ENCODE measurements at places on chromosomes 1 and 21.

DNA sequence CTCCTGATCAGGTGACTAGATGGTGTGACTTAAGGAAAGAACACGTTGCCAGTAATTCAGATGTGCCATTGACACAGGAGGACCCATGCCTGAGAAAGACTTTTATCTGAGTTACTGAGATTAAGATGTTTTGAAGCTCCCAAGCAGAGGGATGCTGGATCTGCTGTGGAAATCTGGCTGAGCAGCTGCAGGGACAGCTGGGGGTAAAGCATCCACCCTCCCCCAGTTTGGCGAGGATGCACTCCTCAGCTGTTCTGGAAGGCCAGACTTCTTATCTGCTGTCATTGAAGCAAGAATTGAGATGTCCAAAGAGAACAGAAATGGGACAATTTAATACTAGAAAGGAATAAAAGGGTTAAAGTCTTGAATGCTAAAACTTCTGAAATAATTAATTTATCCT lies 25.7 kb downstream of the TTC3 start:
- no peak for DNase-seq

- DNase-seq: no peak
Measured at GRCh38 chr1:204469304-204469703, 25.3 kb downstream of the PIK3C2B start.

DNA sequence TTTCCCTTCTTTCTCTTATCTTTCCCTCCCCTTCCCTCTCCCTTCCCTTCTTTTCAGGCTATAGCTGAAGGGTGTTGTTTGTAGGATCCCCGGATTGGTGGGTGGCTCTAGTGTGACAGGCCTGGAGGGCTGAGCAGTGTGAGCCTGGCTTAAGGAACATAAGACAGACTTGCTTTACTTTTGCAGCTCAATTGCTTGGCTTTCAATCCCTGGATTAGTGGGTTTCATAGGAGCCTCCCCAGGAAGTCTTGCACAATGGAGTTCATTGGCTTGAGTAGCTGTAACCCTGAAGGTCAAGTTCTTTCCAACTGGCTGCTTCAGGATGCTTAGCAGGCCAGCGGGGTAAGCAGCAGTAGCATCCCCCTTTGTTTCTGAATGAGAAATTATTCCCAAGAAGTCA lies 126.7 kb downstream of the CAMTA1 start:
- DNase-seq: no peak

DNA sequence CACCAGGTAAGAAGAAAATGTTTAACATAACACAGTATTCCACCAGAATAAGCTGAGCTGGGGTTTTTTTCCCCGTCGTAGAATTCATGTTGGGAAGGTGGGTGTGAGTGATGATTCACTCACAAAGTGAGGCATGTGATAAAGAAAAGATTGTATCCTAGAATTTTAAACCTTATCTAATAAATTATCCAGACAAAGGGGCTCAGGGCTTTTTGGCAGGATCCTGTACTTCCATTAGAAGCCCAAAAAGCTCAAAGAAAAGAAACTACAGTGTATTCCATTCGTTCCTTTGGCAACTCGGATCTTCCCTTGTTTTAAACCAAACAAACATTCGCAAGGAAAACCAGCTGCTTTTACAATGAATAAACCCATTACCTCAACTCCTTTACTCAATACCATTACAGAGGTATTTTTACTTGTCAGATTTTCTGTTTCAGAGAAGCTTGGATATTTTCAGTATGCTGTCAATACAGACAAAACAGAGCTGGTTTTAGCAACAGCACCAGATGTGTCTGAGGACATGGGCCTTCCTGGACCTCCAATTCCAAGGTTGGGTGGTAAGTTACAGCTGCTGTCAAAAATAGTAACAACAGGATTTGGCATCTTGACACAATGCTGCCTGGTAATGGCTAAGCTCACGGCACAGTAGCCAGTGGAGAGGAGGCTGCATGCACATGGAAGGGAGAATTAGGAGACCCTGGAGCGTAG lies 159.9 kb upstream of the RUNX1 start:
- no peak for DNase-seq

- DNase-seq: peak; percentile 66
Measured at GRCh38 chr21:34510148-34511142, 1.6 kb downstream of the KCNE1 start.

GRCh38 chr1:44962729-44963128 lies 23.7 kb downstream of the EIF2B3 start:
- no peak for DNase-seq

GRCh38 chr1:236429715-236430274 lies 35.7 kb downstream of the EDARADD start:
- DNase-seq: no peak

- DNase-seq: no peak
Measured at GRCh38 chr1:22491995-22492715, 40.5 kb downstream of the ZBTB40 start.

- DNase-seq: no peak
Measured at GRCh38 chr1:46458846-46459245, 30.8 kb upstream of the DMBX1 start.

GRCh38 chr1:207822124-207822601 lies 70.3 kb downstream of the CD46 start:
- peak; percentile 73 for DNase-seq

- DNase-seq: no peak
Measured at GRCh38 chr1:41315871-41316270, 45.4 kb upstream of the FOXO6 start.

DNA sequence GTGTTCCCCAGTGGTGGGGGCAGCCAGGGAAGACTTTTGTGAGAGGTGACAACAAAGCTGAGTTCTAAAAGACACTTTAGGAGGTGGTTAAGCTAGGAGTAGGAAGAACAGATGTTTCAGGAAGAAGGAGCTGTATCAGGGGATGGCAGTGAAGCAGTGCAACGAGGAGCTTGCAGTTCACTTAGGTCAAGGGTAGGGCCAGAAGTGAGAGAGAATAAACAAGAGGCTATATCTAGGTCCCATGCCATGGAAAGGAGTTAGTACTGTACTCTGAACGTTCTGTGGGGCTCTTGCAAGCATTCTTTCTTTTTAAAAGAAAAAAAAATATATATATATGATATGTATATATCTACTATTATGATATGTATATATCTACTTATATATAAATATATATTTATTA lies 244.4 kb downstream of the NFIA start:
- DNase-seq: no peak

- DNase-seq: no peak
Measured at GRCh38 chr1:53697721-53698383, 41.1 kb downstream of the GLIS1 start.
